ENCODE measurements at places on chromosomes 6 and 20.

DNA sequence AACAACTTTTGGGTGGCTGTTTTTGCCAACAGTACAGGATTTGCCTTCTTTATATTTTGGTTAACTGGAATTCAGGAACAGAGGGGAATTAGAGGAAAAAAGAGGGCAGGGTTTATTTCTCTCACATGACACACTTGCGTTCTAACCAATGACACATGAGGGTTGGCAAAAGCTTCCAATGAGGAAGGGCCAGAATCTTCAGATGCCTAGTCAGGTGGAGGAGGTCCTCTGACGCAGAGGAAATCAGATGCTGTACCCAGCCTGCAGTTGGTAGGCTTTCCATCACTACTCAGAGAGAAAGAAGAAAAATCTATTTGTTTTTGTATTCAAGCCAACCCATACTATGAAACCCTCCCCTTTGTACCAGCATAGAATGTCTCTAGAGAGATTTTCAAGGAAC is 20.8 kb downstream of the TM9SF4 start:
- no peak for DNase-seq

DNA sequence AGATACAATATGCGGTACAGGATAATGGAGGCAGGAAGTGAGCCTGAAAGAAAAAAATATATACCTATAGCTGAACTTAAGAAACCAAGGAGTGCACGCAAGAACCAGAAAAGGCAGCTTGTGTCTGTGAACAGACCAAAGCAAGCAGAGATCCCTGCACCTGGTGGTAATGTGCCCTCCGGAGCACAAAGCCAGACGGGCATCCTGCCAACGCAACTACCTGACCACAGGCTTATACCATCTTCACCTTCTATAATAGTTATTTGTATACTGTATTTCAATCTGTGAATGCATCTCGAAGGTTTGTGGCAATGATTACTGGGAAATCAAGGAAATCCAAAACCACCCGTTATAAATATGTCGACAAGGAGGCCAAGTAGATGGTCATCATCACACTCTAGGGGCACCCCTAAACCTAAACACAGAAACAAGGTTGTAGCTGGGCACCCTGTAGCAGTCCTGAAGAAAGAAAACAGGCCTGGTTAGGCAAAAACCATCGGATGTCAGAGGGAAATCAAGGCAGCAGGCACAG is 801 bp downstream of the FBXL4 start:
- DNase-seq: peak; percentile 1

- no peak for DNase-seq
Observed at GRCh38 chr6:72683797-72684196, 61.9 kb downstream of the KCNQ5 start.

- no peak for DNase-seq
Observed at GRCh38 chr6:41748542-41748941, 1.3 kb upstream of the PGC start.

DNA sequence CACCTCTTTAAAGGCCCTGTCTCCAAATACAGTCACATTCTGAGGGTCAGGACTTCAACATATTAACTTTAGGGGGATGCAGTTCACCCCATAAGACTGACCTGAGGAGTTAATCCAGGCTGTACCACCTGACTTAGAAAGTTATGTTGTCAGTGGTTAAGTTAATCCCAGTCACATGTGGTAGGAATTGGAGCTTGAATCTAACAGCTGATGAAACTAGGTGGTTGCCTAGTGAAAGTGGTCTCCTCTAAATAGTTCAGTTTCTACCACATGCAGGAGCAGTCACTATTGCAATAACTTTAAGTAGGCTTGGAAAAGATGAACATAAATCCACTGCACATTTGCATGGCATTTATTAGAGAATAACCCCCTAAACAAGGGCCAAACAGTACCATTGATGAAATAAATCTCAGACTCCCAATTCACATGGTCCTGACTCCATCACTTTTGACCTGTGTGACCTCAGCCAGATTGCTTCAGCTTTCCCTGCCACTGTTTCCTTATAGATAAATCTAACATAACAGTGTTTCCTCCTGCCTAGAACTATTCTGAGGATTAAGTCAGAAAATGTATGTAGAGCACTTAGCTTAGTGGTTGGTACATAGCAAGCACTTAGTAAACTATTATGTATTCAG is 20.1 kb downstream of the SAMD5 start:
- DNase-seq: no peak

- DNase-seq: no peak
Observed at GRCh38 chr20:64098471-64099013, 8.8 kb downstream of the NPBWR2 start.

GRCh38 chr6:158539881-158540280 is 20.0 kb upstream of the TMEM181 start:
- no peak for DNase-seq

GRCh38 chr6:11970114-11970513 is 42.0 kb upstream of the HIVEP1 start:
- DNase-seq: no peak

DNA sequence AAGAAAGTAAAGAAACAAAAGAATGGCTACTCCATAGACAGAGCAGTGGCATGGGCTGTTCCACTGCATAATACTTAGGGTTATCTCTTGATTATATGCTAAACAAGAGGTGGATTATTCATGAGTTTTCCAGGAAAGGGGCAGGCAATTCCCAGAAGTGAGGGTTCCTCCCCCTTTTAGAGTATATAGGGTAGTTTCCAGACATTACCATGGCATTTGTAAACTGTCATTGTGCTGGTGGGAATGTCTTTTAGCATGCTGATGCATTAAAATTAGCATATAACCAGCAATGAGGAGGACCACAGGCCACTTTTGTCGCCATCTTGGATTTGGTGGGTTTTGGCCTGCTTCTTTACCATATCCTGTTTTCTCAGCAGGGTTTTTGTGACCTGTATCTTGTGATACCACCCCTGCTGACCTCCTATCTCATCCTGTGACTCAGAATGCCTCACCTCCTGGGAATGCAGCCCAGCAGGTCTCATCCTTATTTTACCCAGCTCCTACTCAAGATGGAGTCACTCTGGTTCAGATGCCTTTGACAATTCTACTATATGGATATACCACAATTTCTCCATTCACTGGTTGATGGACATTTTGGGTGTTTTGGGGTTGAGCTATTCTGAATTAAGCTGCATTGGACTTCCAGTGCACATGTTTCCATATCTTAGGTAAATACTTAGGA is 280.6 kb downstream of the FARS2 start:
- no peak for DNase-seq

DNA sequence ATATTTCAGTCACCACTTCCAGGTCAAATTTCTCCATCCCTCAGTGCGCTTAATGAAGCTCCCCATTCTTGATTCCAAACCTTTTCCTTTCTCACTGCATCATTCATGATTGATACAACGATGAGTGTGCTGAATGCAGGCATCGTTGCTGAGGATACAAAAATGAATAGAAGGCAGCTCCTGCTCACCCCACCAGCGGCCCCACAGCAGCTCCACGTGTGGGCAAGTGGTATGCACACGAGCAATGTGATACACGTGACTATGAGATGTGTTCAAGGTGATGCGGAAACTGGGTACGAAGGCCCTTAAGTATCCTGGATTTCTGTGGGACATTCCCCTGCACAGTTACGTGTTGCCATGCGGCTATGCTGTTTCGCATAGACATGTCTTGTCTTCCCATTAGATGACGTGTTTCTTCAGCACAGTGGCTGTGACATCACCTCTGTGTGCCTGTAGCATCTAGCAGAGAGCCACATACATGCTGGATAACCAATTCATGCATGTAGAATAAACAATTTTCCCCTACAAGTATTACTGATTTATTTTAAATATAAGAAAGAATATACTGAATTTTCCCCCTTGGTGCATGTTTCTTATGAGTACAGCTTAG is 260.5 kb upstream of the AGPAT4 start:
- no peak for DNase-seq

GRCh38 chr6:113172531-113172966 is 684.6 kb upstream of the MARCKS start:
- no peak for DNase-seq

DNA sequence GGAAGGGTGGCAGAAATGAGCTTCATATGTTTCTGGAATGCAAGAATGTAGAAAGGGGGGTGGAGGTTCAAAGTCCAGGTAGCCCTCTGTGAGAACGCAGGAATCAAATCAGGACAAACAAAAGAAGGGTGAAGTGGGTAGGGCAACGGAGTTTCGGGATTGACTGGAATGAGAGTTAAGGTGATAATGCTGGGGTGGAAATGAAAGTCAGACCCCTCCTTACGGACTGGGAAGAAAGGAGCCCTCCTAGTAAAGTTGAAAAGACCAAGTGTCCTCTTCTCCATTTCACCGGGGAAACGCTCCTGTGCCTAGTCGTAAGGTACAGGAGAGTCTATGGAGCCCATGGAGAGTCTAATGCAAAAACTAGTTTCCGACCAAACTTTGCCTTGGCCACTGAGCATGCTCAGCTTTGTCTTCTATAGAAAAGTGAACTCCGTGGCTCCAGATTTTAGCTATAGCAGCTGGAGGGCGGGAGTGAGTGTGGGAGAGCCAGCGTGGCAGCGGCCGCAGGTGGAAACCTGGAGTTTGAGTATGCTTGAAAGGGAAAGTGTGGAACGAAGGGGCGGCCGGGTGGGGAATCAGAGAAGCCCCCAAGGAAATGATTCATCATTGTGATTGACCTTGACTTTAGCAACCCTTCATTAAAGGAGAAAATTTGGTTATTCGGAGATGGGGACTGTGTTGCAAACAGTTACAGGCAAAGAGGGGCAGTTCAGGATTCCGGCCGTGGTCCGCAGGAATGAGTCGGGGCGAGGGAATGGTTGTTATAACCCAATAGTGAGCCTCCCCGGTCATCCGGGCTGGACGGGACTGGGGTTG is 1.3 kb upstream of the LRRC1 start:
- DNase-seq: peak; percentile 22

GRCh38 chr6:108744244-108744972 is 103.8 kb upstream of the ARMC2 start:
- DNase-seq: no peak

GRCh38 chr20:20334489-20334888 is 33.4 kb upstream of the INSM1 start:
- no peak for DNase-seq

- DNase-seq: no peak
Observed at GRCh38 chr6:21384216-21384615, 209.3 kb upstream of the SOX4 start.

- no peak for DNase-seq
Observed at GRCh38 chr6:10460096-10460495, 45.2 kb upstream of the TFAP2A start.

GRCh38 chr6:14951704-14952103 is 294.2 kb upstream of the JARID2 start:
- no peak for DNase-seq

DNA sequence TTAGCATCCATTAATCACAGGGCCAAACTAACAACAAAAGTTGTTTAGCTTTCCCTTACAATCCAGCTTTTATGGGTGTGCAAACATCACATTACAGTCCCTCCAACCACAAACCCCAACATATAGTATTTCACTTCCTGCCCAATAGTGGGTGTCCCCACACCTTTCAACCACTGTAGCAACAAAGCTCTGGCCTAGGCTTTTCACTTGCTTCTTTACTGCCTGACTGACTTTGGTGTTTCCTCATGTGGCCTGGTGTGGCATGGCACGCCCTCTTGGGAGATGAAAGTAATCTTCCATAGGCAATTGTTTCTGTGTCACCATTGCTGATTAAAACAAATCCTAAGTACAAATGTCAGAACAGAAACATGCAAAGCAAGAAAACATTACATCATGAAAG is 46.3 kb downstream of the MCM8 start:
- no peak for DNase-seq

DNA sequence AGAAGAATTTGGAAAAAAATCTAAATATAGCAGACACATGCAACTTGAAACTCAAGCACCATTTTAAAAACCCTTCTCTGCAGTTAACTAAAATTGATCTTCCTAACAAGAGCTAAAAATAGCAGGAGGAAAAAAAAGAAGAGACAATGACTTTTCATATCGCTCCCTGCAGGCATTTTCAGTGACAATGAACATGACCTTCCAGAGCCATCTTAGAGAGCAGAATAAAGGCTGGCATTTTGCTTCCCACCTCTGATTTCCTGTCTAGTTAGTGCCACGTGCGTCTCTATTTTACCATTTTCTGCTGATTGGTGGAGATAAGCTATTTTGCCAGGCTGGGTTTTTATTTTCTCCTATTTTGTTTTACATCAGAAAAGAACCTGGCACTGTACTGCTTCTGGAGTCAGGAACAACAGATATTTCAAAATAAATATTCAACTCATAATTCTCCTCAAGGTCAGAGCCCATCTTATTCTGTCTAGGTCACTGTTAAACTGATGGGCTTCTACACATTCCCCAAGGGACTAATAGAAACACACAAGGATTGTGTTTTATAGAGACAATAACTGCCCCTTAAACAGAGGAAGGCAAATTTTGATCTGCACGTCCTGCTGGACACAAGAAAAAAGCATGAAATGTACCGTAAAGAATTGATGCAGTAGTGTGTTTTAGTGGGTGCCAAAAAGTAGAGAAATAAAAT is 70.2 kb upstream of the ENPP5 start:
- no peak for DNase-seq

DNA sequence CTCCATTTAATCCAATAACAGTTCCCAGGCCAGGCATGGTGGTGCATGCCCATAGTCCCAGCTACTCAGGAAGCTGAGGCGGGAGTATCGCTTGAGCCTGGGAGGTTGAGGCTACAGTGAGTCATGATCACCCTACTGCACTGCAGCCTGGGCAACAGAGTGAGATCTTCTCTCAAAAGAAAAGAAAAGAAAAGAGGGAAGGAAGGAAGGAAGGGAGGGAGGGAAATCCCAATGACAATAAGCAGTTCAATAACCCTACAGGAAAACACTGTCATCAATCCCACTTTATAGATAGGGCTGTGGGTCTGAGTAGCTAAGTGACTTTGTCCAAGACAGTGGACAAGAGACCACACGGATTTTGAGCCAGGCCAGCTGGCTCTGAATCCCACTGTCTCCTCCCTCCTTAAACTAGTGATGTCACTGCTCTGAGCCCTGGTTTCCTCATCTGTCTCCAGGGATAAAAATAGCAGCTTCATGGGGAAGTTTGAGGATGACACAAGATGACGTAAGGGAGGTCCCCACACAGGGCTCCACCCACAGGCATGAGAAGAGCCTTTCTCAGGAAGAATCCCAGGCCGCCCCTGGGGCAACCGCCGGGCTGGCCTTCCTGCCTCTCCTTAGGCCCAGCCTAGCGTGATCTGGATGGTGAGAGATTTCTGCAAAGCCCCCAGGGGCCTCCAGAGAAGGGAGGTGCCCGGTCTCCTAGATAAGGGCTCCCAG is 7.2 kb upstream of the TRIB3 start:
- DNase-seq: no peak

GRCh38 chr6:99350573-99350972 is 1.1 kb upstream of the FAXC start:
- no peak for DNase-seq

DNA sequence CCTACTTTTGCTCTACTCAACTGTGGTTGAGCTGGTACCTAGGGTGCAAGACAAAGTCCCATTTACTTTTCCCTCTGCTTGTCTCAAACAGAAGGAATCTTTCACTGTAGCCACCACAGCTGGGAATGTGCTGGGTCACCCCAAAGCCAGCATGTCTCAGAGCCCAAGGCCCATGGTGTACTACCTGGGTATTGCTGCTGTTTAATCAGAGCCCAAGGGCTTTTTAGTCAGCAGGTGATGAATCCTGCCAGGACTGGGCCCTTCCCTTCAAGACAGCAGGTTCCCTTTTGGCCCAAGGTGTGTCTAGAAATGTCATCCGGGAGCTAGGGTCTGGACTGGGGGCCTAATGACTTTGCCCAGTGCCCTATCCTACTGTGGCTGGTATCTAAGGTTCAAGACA is 249.8 kb downstream of the HDGFL1 start:
- DNase-seq: no peak

GRCh38 chr20:6067763-6068318 is 14.0 kb upstream of the LRRN4 start:
- no peak for DNase-seq

- DNase-seq: no peak
Observed at GRCh38 chr6:160160929-160161646, 39.5 kb downstream of the SLC22A1 start.

Measured in stimulated activated CD8-positive, alpha-beta memory T cell treated with anti-CD3 and anti-CD28 coated beads, Interleukin-4, amount 100 ng/mL, for 24 hours (primary cell).